ENCODE measurements at places on chromosomes 4 and X.

DNA sequence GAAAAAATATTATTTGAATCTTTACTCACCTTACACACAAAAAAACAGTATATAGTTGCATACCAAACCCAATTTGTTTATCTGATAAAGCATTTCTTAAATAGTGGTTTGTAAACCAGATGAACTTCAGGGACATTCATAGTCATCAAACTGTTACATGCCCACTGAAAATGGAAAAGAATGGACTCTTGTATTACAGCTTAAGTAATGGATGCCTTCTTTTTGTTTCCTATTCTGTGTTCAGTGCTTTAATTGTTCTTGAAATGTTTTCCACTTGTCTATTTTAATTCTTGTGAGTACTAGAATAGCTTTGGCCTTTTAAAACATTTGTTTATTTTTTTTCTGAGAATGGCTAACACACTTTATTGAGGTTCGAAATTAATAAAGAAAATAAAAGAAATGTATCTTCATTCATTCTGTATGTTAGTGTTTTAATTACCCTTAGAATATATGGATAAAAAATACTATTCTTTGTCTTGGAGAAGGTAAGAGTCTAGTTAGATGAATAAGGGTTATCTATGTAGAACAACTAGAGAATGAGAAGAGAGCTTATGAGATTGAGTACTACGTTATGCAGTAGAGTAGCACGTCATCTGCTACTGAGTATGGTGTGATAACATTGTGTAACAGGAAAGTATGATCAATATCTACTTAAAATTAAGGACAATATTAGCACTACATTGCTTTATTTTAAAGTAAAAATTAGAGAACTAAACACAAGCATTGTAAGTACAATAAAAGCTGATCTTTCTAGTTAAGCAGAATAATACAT is 9.9 kb downstream of the CPEB2 start:
- DNase-seq: no peak

- no peak for DNase-seq
Measured at GRCh38 chrX:13932416-13932815, 97.3 kb downstream of the GEMIN8 start.

- DNase-seq: no peak
Measured at GRCh38 chrX:153347530-153347929, 13.6 kb downstream of the ZNF275 start.

DNA sequence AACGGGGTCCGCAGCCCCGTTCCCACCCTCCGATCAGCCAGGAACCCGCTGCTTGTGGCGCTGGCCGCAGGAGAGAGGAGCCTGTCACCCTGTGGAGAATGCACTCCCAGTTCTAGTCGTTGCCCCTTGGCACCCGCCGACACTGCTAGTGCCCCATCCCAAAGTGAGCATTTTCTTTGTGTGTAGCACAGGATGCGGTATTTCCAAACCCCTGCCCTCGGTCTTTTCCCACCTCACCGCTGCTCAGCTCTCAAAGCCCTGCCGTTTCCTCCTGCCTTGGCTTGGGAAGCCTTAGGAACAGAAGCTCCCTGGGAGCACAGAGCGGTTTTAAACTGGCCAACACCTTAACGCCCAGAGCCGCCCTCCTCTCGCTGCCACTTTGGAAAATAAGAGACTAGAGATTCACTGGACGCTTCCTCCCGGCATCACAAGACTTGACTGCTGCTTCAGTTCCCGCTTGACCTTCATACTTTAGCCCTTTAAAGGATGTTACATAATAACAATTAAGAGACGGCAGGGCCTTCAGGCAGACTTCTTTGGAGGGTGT is 772 bp downstream of the CYP4V2 start:
- peak; percentile 17 for DNase-seq

DNA sequence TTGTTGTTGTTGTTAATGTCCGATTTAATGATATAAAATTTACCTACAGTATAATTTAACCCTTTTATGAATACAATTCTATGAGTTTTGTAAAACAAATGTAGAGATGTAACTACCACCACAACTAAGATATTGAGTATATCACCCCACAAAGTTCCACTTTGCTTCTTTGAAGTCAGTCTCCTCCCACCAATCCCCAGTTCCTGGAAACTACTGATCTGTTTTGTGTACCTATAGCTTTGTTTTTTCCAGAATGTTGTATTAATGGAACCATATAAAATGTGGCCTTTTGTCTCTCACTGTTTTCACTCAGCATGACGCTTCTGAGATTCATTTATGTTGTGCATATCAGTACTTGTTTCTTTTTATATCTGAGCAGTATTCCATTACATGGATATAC is 52.3 kb upstream of the FAM9C start:
- no peak for DNase-seq

- no peak for DNase-seq
Measured at GRCh38 chr4:1626151-1626550, 58.0 kb downstream of the FAM53A start.

DNA sequence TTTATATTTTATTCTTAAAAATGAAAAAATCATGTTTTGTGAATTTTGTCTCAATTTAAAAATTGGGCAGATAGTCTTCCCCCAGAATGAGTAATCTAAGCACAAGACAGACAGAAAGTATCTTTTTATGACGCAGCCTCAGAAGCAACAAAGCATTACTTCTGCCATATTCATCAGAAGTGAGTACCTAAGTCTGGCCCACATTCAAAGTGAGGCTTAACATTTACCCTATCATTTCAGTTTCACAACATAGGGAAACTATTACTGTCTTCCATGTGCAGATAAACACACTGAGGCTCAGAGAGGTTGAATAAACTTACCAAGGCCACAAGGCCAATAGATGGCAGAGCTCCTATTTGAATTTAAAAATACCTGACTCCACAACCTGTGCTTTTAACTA is 4.4 kb upstream of the PRDX4 start:
- no peak for DNase-seq

- DNase-seq: no peak
Measured at GRCh38 chr4:121684016-121684415, 12.8 kb downstream of the ANXA5 start.

DNA sequence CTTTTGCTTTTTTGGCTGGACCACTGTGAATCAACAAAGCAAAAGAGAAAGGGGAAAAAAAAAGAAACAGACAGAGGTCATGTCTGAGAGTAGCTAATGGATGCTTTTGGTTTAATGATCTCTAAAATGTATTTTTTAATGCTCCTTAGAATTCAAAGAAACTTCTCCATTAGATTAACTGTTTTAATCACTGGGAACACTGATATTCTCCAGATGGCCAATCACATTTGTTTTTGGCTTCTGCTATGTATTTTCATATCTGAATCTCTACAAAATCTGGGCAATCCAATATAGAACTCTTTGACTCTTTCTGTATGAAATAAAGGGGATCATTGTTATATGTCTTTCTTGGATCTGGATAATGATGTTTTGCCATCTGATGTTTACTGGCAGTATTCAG is 278.2 kb downstream of the ADGRL3 start:
- DNase-seq: no peak

GRCh38 chr4:40586729-40587128 is 42.9 kb downstream of the RBM47 start:
- DNase-seq: no peak

DNA sequence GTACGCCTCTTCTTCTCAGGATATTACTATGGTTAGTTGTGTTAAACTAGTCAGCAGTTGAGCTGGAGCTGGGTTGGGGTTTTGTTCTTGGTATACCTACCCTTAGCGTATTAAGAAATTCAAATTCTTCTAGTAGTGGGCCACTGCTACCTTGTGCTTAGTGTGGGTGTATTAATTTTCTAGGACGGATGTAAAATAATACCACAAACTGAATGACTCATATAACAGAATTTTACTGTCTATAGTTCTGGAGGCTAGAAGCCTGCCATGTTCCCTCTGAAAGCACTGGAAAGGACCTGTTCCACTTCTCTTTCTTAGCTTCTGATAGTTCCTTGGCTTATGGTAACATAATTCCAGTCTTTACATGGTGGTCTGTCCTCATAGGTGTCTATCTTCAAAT is 1274.7 kb downstream of the ADGRL3 start:
- no peak for DNase-seq

GRCh38 chr4:173270312-173271027 is 63.7 kb downstream of the HMGB2 start:
- DNase-seq: no peak

DNA sequence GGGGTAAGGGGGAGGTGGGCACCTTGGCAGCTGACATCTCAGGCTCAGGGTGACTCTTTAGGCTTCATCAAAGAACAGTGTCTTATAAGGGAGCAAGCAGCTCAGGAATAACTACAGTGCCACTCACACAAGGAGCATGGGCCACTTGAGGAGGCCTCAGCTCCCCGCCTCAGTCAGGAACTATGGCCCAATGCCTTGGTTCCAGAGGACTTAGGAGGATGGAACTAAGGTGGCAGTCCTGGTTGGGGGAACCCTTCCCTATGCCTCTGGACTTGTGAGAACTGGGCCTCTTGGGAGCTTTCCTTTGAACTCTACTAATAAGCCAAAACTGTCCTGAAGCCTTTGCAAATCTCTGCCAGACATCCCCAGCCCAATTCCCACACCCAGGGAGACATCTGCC is 160.6 kb downstream of the EFNB1 start:
- DNase-seq: no peak

DNA sequence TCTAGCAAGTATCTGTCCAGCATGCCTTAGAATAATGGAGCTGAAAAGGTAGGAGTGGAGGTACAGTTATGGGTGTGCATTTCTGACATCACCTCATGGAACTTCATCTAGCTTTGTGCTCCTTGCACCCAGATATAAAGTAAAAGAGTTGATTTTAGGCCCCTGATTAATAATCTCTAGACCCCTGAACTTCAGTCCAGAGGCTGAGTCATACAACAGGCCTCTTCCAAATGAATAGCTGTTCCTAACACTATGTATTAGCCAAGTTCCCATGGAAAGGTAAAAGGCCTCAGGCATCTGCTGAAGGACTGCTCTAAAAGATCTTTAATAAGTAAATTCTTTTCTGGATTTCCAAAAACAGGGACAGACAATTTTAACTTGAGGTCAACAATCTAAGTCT is 16.2 kb downstream of the TBC1D9 start:
- DNase-seq: no peak

DNA sequence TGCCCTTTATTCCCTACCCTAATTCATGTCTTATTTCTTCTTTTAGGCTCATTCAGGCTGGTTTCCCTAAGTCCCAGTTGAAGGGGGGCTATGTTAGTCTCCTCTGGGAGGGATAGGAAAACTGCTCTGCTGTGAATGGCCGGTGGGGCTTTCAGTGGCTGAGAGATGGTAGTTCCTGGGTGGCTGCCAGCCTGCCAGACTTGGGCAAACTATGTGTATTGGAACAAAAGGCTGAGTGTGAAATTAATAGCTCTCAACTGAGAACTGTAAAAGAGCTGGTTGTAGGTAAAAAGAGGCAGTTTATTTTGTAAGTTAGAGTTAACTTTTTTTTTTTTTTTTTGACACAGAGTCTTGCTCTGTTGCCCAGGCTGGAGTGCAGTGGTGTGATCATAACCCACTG is 28.8 kb downstream of the ARHGAP10 start:
- no peak for DNase-seq

GRCh38 chrX:20414066-20414465 is 147.4 kb upstream of the RPS6KA3 start:
- DNase-seq: no peak

DNA sequence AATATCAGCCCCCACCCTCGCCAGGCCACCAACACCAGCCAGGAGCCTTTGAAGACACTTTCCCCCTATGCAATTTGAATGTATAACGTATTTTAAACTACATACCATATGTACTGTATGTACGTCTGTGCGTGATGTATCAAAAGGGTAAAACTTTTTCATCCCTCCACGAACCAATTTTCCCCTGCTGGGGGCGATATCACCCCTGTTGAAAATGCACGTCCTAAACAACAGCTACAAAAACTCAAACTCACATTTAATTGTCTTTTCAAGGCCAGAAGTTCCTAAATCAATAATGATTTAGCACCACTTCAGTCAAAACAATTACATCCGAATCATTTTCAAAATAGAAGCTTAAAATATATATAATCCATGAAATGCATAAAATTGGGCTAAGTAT is 1.4 kb downstream of the VEGFD start:
- no peak for DNase-seq

DNA sequence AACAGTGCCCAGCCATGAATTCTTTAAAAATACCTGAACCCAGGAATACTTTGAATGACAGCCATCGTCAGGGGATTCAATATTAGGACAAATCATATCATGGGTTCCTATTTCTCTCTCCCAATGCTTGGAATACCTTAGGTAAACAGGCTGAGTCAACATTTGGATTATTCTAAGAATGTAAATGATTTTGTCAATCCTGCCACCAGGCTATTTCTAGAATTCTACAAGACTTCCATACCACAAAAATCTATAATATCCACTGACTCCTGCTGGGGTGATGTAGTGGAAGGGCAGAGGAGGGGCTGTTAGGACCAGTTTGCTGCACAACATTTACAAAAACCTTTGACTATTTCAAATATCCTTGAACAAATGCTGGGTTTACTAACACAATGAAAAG is 65.2 kb downstream of the IGFBP7 start:
- DNase-seq: no peak

DNA sequence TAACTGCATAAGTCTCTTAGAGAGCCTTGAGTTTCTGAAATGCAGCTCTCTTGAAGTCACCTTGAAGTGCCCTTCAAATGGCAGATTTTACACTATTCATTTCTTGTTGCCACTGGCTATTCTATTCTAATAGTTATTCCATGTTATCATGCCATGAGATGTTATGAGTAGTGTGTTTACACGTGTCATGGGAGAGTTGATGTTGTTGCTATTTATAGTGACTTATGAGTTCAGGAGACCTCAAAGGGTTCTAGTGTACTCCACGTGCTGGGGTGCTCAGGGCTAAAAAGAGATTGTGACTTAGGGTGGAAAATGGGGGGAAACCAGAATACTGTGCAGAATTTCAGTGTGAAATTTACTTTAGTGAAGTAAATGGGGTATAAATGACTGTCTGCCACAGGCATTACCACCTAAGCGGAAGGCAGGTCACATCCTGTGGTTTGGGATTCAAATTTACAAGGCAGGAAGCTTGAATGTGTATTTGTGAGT is 77.1 kb upstream of the SLC4A4 start:
- DNase-seq: no peak

DNA sequence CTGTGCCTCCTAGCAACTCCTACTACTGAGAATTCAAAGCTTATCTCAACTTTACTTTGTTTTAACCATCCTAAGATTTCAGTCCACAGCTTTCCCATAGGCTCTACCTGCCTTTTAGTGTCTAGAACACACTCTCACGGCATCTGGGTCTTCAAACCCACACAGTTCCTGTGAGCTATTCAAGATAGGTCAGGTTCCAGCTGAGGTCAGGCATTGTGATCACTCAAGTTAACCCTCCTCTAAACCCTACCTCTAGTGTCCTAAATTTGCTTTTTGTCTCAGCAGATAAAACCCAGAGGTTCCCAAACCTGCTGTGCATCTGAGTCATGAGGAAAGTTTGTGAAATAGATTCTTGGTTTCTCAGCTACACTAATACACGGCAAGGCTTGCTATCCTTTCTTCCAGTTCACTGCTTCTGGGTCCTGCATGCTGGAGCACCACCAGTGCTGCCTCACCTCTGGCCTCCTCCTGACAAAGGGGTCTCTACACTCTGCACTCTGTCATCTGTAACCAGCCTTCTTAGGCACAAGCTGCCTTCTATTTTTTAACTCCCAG is 324.6 kb upstream of the MAGEB2 start:
- no peak for DNase-seq

Measured in activated CD4-positive, alpha-beta T cell treated with anti-CD3 and anti-CD28 coated beads, Interleukin-2, amount 50 U/mL, for 4 hours (primary cell).